ENCODE measurements at places on chromosomes 16 and 17.

GRCh38 chr17:11205659-11206058 lies 35.4 kb upstream of the SHISA6 start:
- DNase-seq = no peak

- DNase-seq = no peak
Measured at GRCh38 chr17:43608313-43608712, 53.4 kb downstream of the MEOX1 start.

DNA sequence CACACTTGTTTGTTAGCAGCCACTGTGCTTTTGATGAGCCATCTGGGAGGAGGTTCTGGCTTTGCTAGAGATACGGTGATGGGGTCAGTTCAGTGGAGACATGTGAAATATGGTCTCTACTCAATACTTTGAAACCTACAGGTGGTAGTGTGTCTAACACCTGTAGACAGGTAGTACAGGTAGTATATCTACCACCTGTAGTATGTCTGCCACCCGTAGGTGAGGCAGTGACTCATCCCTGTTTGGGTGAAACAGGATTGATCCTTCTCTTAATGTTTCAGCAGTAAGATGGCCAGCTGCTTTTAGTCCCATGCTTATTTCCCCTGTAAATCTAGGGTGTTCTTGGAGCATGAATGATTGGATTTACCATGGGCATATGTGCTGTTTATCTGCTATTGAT lies 240.8 kb downstream of the SNX29 start:
- DNase-seq = no peak

DNA sequence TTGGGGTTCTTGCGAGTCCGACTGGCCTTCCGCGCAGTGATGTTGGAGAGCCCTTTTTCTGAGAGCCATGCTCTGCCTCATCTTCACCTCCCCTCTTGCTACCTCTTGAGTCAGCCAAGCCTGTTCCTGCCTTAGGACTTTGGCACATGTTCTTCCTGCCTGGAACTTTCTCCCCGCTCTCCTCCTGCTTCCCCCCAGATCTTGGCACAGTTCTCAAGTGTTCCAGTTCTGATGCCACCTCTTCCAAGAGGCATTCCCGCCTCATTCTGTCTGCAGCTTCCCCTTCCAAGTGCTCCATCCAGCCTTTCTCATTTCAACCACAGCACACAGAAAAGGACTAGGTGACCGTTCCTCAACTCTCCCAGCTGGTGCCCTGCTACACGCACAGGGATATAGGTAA lies 7.7 kb downstream of the AKAP1 start:
- no peak for DNase-seq

DNA sequence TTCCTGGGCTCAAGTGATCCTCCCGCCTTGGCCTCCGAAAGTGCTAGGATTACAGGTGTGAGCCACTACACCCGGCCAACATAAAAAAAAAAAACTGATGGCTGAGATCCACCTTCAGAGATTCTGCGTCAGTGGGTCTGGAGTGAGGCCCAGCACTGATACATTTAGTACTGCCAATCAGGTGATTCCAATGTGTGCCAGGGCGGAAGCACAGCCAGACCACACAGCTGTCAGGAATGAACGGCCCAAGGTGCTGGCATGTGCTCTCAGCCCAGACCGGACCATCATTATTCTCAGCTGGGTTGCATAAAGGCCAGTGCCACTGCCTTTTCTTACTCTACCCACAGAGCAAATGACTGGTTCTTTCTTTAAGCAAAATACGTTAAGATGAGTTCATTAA lies 1.2 kb upstream of the BCO1 start:
- DNase-seq = no peak

GRCh38 chr17:17988427-17988945 lies 15.8 kb downstream of the DRC3 start:
- no peak for DNase-seq

DNA sequence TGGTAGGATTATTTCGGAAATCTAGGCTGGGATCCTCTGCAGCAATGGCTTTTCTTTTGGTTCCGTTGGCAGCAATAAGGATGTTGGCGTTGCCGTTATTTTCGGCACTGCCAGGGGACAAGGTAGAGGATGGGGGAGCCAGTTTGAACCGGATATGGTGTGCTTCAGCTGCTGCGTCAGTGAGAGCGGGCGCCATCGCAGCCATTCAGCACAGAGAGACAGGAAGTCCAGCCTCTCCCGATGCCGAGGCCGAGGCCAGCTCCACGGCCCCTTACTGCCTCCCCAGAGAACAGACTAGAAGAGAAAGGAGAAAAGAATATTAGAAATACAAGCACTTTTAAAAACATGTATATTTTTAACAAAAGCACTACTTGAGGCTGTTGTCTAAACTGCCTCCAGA lies 21.3 kb downstream of the KANSL1 start:
- no peak for DNase-seq

DNA sequence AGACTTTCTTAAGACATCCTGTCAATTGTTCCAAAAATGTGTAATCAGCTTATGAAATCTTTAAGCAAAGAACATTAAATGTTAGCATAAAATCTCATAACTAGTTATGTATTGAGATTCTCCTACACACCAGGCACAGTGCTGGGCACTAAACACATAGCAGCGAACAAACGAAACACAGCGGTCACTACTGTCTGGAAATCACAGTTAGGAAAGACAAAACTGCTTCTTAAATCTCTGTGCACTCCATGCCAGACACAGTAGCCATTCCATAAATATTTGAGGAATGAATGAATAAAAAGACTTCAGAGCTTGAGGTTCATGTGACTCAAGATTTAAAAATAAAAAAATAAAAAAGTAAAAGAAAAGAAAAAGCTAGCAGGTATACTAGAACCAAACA lies 20.1 kb downstream of the TOX3 start:
- DNase-seq = no peak

Data from activated CD8-positive, alpha-beta memory T cell treated with anti-CD3 and anti-CD28 coated beads for 24 hours (primary cell).